ENCODE measurements at places on chromosomes 2 and 18. TPM values are rescaled to one million over a fixed set of nuclear protein-coding genes. Genes with fewer than 3 reads are reported as not detected.

Gene GNLY
- total RNA-seq, result 8.2 TPM

GRCh38 chr18:59927246-59927825, 27.5 kb downstream of the PMAIP1 start:
- no peaks in the 10 kb centered on the region for H3K4me1 ChIP-seq
- H3K27ac ChIP-seq, result no peak overlapping the region
- no peaks in the 10 kb centered on the region for H3K27me3 ChIP-seq
- DNase-seq, result no peak
- no peak overlapping the region for H3K4me3 ChIP-seq
- no peaks in the 10 kb centered on the region for H3K36me3 ChIP-seq

GRCh38 chr2:30351116-30351515, 95.9 kb upstream of the LCLAT1 start:
- H3K27me3 ChIP-seq, result no peaks in the 10 kb centered on the region
- no peaks in the 10 kb centered on the region for H3K36me3 ChIP-seq

GRCh38 chr18:58117786-58118403, 73.9 kb downstream of the NEDD4L start:
- H3K27me3 ChIP-seq, result no peaks in the 10 kb centered on the region
- no peaks in the 10 kb centered on the region for H3K4me1 ChIP-seq
- H3K36me3 ChIP-seq, result no peaks in the 10 kb centered on the region

Gene GAREM1
- total RNA-seq, result 10.3 TPM

DNA sequence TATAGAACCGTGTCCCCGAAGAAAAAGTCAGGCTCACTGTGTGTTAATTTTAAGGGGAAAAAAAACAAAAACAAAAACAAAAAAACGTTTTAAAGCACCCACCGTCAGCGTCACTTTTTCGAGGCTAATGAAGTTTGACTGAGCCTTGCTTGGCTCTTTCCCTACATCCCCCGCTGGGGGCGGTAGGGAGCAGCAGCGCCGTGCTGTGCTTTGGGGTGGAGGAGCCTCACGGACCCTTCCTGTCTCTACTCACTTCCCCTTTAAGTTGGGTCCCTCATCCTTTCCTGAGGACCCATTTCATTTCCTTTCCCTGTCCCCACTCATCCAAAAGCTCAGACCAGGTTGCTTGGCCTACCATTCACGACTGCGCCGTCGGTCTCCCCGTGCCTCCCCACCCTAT, 82.8 kb upstream of the RPL31 start:
- no peaks in the 10 kb centered on the region for H3K36me3 ChIP-seq
- H3K4me1 ChIP-seq, result no peaks in the 10 kb centered on the region
- H3K4me3 ChIP-seq, result no peak overlapping the region
- H3K27ac ChIP-seq, result no peak overlapping the region

Gene FOXD4L1
- total RNA-seq, result 0.18 TPM

GRCh38 chr2:181662287-181662686, 5.4 kb upstream of the CERKL start:
- H3K27ac ChIP-seq, result no peak overlapping the region
- no peaks in the 10 kb centered on the region for H3K36me3 ChIP-seq
- H3K27me3 ChIP-seq, result no peaks in the 10 kb centered on the region
- H3K4me1 ChIP-seq, result no peaks in the 10 kb centered on the region

Data from psoas muscle (tissue), 8 donors.